ENCODE measurements at places on chromosomes 16 and 17.

DNA sequence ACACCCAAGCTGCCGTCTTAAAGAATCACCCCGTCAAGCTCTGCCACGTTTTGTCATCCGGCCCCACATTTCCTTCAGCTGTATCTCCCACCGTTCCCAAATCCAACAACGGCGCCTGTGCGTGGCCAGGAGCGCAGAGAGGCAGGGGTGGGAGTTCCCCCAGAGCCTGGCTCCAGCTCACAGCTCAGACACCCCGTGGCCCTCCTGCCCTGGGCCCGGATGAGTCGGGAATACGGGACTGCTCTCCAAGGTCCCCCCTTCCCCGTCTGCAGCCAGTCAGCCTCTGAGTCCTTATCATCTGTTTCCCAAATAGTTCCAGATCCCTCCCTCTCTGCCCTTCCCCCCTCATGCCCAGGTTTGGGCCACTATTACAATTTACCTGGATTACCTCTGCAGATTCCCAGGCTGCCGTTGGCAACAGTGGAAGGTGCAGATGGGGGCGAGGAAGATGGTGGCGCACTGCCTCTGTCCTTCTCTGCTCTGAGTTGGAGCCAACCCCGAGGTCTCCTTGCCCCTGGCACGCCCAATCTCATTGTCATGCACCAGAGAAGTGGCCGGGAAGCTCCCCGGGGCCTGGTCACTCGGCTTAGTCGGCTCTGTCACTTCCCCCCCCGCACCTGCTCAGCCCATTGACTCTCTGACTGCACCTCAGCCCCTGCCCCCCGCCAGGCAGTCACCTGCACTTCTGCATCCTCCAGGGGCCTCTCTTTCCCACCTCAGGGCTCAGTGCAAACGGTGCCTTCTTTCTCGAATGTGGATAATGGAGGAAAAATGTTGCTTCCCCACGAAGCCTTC lies 18.3 kb upstream of the RPTOR start:
- no peak for DNase-seq

- DNase-seq = no peak
Observed at GRCh38 chr17:81576621-81577277, 24.6 kb upstream of the FAAP100 start.

DNA sequence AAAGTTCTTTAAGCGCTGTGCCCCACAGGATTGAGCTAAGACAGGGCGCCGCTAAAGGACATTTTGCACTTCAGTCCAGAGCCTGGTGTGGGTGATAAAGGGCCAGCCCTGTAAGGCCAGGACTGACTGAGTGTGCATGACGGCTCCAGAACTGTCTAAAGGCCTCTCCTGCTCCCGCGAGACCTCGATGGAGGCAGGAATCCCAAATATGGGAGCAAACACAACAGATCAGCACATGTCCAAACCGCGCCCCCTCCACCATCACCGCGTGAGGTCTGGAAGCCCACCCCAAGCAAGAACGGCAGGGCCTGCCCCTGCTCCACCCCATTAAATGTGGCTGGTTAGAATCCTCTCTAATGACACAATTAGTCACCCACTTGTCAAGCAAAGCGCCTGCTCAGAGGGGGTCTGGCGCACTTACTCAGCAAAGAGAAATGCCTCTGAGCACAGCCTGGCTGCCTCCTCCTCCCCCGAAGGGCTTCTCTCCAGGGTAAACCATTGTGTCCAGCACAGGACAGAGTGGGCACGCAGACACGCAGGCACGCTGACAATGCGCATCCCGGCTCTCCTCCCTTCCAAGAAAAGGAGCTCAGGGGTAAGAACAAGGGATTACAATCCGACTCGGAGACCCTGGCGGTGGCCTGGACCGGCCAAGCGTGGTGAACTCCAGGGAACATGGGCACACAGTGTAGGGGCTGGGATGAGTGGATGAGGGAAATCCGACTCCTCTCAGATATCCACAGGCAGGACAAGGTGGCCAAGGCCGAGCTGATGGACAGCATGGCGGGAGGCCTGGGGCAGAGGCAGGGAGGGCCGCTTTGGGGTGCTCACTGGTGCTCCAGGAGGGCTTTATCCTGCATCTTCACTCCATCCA lies 1.5 kb downstream of the MXRA7 start:
- DNase-seq = no peak

DNA sequence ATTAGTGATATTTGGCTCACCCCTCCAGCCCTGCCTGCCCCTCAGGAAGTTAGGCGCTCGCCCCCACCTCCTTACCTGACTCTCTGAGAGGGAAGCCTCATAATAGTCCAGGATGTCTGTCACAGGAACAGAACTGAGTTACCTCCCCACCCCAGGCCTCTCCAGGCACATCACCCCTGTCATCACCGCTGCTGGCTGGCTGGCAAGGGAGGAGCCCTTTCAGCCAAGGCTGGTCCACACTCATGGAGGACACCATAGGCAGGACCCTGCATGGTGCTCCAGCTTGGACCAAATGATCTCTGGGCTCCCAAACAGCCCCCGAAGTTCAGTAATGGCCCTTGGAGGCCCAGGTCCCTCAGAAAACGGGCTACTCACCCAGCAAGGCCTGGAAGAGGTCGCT lies 1.5 kb downstream of the DLG4 start:
- no peak for DNase-seq

GRCh38 chr17:142102-142661 lies 4.8 kb downstream of the SCGB1C2 start:
- DNase-seq = no peak

DNA sequence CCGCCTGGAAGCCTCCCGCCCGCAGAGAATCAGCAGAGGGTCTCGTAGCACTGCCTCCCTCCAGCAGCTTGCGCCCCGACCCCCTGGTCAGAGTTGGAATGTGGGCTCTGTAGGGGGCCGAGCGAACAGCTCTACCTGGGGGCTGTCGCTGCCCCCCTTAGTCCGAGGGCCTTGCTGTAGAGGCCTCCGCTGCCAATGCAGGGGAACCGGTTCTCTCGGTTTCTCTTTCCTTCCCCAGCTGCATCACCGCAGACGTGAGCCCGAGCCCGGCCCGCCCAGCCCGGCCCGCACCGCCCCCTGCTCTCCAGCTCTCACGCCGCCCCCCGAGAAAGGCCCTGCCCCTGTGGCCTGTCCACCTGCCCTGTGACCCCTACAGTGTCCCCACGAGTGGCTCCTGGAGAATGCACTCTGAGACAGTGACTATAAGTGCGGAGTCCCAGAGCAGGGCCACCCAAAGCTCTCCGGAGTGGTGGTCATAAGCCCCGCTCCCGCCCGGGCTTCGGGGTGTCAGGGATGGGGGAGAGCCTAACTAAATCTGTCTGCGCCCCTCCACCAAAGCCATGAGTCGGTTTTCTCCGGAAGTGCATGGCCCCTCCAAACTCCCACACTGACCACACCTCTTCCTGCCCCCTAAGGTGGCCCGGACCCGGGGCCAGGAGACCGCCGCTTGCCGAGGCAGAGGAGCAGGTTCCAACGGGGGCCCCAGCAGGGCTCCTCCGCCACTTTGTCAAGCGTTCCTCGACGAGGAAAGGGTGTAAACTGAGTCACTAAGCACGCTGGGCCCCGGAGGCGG lies 1.7 kb downstream of the ARHGAP27 start:
- DNase-seq = no peak

- DNase-seq = no peak
Observed at GRCh38 chr16:4010225-4011158, 105.8 kb downstream of the ADCY9 start.

DNA sequence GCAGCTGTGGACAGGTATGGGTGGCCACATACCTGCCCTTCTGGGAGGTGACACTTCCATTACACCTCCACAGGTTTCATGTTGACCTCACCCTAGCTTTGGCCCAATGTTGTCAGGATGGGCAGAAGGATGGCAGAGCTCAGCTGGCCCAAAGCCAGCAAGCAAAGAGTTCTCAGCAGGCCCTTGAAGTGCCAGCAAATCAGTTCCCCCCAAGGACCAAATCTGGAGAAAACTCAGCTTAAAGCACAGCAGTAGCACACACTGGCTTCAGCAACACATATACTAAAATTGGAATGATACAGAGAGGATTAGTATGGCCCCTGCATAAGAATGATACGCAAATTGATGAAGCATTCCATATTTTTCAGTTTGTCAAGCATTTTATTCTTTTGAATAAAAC lies 13.4 kb downstream of the ARL4D start:
- no peak for DNase-seq

DNA sequence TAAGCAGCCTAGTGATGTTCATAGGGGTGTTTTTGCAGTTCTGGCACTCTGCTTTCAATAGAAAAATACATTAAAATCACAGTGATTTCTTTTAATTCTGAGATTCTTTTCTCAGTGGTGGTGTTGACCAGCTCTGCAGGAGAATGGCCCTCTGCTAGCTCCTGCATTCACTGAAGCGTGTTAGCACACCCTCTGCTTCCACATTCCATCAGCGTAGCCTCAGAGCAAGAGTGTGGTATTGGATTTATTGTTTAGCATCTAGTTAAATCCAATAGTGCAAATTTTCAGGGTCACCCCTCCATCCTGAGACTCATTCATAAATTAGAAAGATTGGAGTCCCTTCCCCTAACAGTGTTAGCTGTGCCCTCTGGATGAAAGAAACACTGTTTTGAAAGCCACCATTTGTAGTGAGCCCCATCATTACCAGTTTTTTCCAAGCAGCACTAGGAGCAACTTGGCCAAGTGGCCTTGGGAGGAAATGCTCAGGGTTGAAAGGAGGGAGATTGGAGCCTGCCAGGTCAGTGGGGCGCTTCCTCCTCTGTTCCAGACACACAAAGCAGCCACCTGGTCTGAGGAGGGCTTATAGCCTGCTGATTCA lies 45.7 kb downstream of the B9D1 start:
- DNase-seq = no peak

- no peak for DNase-seq
Observed at GRCh38 chr16:54554581-54554980, 268.0 kb upstream of the IRX3 start.

- no peak for DNase-seq
Observed at GRCh38 chr17:7972131-7972785, 30.2 kb upstream of the GUCY2D start.

GRCh38 chr16:84869473-84869845 lies 49.7 kb downstream of the CRISPLD2 start:
- no peak for DNase-seq

DNA sequence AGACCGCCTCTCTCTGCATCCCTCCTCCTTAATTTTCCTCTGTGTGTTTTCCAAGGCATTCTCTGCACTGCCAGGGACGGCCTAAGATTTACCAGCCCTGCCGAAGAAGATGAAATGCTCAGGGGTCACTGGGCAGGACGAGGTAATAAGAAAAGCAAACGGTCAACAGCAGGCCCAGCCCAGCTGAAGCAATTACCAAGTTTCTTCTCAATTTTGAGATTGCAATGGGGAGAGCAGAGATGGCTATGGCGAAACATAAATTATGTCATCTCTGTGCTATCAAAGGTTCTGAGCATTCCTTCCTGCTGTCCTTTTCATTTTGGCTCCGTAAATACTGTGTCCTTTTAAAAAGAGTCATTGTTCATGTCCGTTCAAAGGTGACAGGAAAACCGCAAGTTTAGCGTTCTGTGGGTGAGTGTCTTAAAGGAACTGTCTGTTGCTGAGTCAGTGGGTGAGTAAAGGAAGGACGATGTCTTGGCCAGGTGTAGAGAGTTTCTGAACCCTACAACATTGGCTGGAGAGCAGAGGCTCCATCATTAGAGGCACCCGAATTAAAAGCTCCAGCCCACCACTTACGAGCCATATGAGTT lies 753.9 kb upstream of the EEF2KMT start:
- DNase-seq = no peak

GRCh38 chr17:10741416-10742135 lies 11.8 kb upstream of the TMEM220 start:
- DNase-seq = no peak

GRCh38 chr17:77373299-77374169 lies 232.8 kb downstream of the SEC14L1 start:
- no peak for DNase-seq

GRCh38 chr17:50244771-50245170 lies 29.5 kb upstream of the TMEM92 start:
- DNase-seq = no peak

- DNase-seq = no peak
Observed at GRCh38 chr17:69430488-69430887, 16.0 kb downstream of the MAP2K6 start.

Measured in stimulated activated CD8-positive, alpha-beta memory T cell treated with anti-CD3 and anti-CD28 coated beads, Interleukin-7, amount 100 ng/mL, for 1 hour (primary cell).